NCI-H1930 (cell line): ENCODE measurements at places on chromosomes 11 and 22.

- no peak for DNase-seq
These were observed 7.8 kb downstream of the EMID1 start for GRCh38 chr22:29213493-29213892.

GRCh38 chr11:12393691-12394090, 16.3 kb downstream of the PARVA start:
- DNase-seq: no peak

DNA sequence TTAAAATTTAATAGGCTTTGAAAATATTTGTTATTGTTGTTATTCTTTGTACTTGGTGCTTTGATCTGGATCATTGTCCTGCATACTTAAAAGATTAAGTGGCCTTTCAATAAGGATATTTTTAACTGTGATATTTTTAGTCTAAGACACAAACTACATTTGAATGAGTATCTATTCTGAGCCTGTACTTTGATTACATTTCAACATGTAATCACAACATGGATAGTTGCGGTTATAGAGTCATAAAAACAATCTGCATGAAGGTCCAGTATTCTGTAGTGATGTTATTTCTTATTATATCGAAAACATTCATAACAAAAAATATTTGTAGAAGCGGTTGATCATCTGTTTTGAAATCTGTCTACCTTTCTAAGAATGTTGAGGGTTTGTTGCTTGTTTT, 58.6 kb downstream of the HIPK3 start:
- DNase-seq: no peak

DNA sequence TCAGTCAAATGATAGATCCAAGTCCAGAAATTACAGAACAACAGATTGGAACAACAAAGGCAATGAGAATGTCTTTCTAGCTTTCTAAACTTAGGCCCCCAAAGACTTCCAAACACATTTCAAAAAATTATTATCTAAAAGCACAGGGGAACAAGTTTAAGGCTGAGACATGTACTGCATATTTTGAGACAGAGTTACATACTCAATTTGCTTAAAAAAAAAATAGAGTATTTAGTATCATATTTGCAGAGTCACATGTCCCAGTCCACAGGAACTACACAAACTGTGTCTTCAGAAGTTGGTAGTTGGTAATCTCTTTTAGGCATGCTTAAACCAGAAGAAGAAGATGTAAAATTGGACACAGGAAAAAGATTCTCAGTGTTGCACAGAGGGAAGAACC, 127.2 kb downstream of the MAML2 start:
- no peak for DNase-seq

DNA sequence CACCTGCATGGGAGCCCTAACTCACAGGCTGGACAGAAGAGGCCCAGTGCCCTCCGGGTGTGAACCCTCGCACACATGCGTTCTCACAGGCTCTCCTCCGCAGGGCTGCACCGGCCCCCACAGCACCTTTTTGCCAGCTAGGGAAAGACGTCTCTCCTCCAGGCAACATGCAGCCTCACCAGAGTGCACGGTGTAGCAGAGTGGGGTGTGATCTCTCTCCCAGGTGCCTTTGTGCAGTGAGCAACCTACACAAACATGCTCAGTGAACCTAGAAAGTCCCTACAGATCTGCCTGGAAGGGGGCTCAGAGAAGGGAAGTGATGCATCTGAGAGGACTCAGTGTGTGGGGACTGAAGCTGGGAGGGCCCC, 3.7 kb upstream of the CARNS1 start:
- DNase-seq: no peak

DNA sequence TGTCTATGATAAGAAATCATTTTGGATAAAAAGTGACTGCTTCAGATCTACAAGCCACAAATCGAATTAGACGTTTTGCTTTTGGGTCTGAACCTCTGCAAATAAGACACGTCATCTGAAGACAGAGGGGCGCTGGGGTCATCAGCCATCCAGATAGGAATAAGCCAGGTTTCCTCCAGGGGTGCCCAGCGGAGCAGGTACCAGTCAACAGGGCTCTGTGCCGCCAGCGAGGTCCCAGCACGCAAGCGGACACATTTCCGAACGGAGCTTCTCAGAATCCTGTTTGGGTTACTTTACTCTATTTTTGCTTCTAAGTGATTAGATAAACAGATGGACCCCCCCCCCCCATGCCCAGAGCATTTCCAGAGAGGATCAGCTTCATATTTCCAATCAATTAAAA, 873.8 kb downstream of the BRD1 start:
- no peak for DNase-seq

DNA sequence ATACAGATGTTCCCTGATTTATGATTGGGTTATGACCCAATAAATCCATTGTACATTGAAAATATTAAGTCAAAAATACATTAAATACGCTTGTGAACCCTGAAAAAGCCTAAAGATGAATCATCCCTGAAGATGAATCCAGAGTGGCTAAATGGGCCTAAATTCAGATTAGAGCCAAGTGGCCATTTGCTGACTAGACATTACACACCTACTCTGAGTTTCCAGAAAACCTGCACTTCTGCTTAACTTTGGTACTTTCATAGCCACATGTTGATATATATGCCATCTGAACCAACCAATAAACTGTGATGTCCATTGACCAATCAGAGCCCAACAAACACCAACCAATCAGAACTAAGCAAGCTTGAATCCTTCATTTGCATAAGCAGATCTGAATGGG, 106.9 kb downstream of the WT1 start:
- DNase-seq: no peak
